ENCODE measurements at places on chromosomes 11 and 22. TPM values are rescaled to one million over a fixed set of nuclear protein-coding genes. Genes with fewer than 3 reads are reported as not detected.

DNA sequence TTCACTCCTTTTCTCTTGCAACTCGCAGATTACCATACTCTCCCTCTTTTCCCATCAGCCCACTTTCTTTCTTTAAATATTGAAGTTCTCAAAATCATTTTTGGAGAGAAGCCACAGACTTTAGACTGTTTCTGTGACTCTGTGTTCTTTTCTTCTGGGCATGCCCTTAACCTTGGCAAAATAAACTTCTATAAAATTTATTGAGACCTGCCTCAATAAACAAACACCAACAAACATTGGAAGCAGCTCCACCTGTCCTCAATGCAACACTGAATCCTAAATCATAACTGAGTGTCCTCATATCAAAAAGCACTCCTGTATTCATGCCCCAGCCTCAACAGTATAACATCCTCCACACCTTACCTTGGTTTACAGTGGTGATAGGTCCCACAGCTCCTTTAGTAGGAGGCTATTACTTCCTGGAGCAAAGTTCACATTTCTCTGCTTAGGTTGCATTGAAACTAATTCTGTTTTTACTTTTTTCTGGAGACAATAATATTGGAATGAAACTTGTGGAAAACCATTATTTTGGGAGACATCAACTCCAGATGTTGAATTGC, 320.0 kb upstream of the LRRC4C start:
- no peak for DNase-seq

DNA sequence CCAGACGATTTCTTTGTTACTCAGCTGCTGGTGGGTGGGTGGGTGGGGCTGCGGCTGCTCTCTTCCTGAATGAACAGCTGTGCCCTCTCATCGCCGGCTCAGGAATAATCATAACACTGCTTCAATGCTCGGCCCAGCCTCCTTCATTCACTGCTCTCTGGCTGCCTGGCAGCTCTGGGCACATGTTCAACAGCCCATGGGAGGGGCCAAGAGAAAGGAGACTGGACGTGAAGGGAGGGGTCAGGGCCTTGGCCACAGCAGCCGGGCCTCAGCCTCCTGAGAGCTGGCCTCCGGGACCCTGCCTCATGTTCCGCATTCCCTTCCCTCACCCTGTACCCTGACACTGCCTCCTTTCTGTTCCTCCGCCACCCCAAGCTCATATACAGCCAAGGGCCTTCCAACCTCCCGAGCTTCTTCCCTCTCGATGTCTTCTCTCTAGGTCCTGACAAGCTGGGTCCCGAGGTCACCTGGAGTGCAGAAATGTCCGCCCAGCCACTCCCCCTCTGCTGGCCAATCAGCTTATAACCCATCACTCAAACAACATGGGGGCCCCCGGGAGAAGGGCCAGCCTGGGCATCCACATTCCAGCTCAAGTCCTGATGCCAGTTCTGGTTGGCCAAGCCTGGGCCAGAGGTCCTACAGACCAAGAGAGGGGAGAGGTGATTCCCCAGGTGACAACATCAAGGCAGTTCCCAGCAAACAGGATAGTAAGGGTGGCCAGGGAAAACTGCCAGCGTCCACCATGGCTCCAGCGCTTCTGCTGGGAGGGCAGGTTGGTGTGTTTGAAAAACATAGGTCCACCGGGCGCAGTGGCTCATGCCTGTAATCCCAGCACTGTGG, 3.2 kb upstream of the CSDC2 start:
- DNase-seq, result peak; percentile 50

DNA sequence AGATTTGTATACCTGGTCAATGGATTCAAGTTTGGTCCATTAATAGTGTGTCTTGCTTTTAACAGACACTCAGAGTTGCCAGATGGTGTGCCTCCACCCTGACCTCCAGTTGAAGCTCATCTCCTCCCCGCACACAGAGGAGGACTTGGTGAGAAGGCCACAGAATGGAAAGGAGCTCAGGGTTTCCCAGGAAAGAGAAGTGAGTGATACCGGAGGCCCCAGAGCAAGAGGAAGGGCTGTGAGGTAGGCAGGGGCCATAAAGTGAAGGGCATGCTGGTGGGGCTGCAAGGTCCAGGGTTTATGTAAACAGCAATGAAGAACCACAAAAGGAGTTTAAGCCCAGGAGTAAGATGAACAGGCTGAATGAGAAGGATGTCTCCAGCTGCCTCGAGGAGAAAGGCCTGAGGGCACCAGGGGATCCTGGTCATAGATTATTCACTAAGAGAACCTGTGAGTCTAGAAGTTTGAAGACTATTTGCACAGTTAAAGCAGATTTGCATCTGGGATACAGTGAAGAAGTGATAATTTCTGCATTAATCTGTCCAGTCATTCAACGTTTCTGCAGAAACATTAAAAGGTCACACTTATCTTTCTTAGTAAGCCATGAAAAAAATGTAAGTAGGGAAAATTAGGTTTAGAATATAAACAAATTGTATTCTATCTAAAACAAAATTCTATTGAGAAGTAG, 67.5 kb upstream of the VPREB1 start:
- DNase-seq, result no peak

GRCh38 chr22:48197189-48197690, 1434.8 kb downstream of the TBC1D22A start:
- no peak for DNase-seq

The WNT11 gene
- 7.1 TPM for total RNA-seq

DNA sequence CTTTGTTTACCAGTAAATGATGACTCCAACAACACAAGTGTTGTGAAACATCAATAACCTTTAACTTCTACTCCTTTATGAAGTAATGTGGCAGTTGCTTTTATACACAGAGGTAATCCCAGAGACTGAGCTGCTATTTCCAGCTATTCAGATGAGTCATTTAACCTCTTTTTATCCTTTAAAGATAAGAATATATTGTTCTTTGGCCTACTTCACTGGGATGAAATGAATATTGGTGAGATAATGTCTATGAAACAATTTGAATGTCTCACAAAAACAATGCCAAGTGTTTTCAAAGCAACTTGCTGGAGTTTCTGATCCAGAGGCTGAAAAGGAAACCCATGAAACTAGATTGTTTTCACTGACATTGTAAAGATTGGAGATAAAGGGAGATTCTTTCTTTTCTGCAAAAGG, 564.4 kb upstream of the LUZP2 start:
- DNase-seq, result no peak

The CALCA gene
- 3.9 TPM for total RNA-seq

GRCh38 chr22:27237080-27237741, 564.3 kb downstream of the MN1 start:
- DNase-seq, result no peak

The SLC25A18 gene
- 10.4 TPM for total RNA-seq

DNA sequence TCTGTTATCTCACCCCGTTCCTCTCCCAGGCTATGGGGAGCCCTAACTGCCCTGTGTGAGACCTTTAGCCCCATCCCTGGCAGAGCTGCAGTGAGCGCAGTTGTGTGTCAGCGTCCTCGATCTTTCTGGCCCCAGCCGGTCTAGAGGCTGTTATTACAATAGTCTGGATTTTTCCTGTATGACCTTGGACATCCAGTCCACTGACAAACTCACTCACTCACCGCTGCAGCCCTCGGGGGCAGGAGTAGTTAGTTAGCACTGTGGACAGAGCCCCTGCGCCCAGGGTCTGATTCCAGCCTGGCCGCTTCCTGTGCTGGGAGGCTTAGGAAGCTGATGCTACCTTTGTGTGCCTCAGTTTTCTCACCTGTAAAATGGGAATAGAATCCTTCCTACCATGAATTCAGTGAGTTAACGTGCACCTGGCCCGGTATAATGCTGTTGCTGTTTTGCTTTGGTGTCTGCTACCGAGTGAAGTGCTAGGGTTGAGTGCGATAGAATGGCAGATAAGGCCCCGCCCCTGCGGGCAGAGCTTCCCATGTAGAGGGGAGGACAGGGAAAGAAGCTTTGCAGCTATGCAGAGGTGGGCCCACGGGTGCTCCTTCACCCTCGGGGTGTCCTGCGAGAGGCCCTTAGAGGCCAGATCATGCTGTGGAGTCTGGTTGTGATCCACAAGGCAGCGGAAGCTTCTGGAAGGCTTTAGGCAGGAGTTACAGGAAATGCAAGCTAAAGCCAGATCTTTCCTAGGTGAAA, 3.0 kb downstream of the LRP5 start:
- no peak for DNase-seq

DNA sequence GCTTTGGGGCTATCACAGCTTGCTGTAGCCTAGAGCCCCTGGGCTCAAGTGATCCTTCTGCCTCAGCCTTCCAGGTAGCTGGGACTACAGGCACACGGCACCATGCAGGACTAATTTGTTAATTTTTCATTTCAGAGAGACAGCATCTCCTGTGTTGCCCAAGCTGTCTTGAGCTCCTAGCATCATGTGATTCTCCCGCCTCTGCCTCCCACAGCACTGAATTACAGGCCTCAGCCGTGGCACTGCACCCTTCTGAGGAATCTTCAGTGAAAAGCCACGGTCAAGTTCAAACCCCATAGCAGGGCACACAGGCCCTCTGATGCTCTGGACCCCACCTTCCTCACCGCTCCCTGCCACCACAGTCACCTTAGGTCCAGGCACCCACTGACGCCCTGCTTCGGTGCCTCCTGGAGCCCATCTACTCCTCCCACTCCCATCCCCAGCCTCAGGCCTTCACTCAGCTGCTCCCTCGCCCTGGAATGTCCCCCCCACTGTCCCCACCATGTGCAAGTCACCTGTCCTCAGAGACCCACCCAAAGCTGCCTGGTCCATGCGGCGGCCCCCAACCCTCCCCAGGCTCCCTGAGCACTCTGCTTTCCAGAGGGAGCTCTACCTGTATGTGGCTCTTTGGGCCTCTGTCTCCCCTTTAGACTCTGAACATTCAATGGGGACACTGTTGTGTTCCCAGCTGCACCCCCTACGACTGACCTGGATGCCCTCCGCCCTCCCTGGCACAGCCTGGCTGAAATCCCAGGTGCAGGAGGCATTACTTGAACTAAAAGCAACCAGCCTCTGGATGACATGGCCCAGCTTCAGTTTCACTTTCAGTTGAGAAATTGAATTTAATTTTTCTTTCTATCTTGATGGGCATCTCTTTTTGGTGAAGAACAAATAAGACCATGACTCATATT, 1.6 kb downstream of the APOL2 start:
- DNase-seq, result no peak

The MMP8 gene
- total RNA-seq, result not detected

The RNASEH2C gene
- total RNA-seq, result 38.4 TPM

The ANKK1 gene
- total RNA-seq, result 0.29 TPM

DNA sequence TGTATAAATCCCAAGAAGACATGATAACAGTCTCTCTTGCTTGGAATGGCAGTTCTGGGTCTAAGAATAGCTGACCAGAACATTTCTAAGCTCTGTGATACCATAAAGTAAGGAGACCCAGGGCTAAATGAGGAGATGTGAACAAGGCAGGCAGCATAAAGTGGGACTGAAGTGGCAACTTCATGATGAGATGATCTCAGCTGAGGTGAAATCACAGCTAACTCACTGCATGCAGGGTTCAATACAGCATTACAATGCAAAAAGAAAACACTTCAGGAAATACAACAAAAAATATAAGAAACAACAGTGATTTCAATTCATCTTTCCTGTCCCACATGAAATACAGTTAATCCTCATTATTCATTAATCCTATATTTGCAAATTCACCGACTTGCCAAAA, 44.6 kb downstream of the MRE11 start:
- DNase-seq, result no peak

- peak; percentile 66 for DNase-seq
Observed at GRCh38 chr22:20494978-20495860, at the start of gene KLHL22. Gene KLHL22 (minus strand): TSS chr22:20495795. CDS start chr22:20489211, 6,584 bp downstream.

The ADM gene
- total RNA-seq, result 34.8 TPM

The OR51B2 gene
- not detected for total RNA-seq

The ROBO3 gene
- total RNA-seq, result 1.7 TPM

The APOL4 gene
- 6.8 TPM for total RNA-seq

The LIF gene
- total RNA-seq, result 0.27 TPM

DNA sequence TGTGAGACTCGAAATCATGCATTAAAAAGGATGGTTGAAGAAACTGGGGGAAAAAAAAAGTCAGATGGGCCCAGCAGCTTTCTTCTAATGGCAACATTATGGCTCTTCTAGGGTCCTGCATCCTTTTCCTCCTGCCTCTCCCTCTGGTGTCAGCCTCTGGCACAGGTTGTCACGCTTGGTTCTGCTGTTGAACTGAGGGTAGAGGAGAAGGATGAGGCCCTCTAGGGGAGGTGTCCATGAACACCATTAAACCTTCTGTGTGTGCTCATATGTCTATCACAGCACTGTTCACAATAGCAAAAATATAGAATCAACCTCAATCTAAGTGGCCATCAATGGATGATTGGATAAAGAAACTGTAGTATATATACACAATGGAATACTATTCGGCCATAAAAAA, 36.0 kb downstream of the BUD13 start:
- DNase-seq, result no peak

DNA sequence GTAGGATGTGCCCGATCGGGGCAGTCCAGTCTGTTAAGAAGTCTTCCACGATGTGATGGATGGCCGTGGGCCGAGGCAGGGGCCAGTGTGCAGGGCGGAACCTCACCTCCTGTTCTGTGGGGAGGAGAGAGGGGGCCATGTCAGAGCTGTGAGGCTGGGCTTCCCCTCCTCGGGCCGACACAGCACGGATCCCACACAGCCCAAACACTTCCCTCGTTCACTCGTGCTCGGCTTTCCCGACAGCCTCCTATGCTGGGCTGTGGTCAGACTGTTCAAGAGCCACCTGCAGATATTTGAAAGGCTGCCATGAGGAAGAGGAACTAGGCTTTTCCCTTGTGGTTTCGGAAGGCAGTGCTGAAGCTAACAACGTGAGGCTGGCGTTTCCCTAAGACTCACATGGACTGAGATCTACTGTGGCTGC, 12.3 kb upstream of the TXN2 start:
- DNase-seq, result no peak

The TIMM10 gene
- total RNA-seq, result 74.8 TPM

- DNase-seq, result no peak
Observed at GRCh38 chr11:62652161-62653006, 718 bp downstream of the INTS5 start.

- DNase-seq, result peak; percentile 64
Observed at GRCh38 chr11:6298605-6299004, 21.7 kb downstream of the CAVIN3 start.

DNA sequence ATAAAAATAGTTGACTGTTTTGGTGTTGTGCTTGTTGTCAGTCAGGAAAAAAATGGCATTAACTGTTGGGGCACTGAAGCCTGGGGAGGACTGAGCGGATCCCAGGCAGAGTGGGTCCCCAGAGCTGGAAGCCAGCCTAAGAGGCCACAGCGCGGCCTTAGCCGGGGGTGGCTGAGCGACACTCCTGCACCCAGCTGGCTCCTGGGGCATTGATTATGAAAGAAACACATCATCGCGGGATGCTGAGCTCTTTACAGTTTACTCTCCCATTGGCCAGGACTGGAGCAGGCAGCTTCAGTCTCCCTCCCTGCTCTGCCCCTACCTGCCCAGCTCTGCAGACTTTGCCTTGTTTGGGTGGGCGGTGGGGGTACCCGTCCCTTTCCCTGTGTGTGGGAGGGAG, 121.5 kb downstream of the ST3GAL4 start:
- no peak for DNase-seq

DNA sequence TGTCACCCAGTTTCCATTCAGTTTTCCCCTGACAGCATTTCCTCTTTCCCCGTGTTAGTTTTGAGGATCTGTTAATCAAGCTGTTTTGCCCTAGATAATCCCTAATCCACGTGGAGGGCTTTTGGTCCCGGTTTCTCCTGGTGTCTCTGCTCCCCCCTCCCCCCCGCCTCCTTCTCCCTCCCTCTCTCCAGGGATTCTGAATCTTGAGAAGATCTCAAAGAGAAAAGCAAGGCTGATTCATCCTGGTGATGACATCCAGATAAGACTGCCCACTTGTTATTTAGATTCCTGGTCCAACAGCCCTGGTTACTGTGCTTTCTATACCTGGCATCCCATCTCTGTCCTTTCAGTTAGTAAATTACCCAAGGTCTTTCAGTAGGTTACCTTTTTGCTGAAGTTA, 59.4 kb downstream of the KCNA4 start:
- no peak for DNase-seq

The CARD18 gene
- total RNA-seq, result not detected

The NCAM1 gene
- 14.1 TPM for total RNA-seq

GRCh38 chr22:48677168-48677520, 1150.5 kb downstream of the BRD1 start:
- no peak for DNase-seq

Measured in psoas muscle (tissue), 8 donors.